ENCODE measurements at places on chromosomes 12 and 14.
A peak's percentile ranks its signal among the peaks of the same experiment; 100 is the strongest.

GRCh38 chr14:58813745-58814144, 176.0 kb downstream of the DACT1 start:
- no peak for DNase-seq

- DNase-seq, result no peak
Measured at GRCh38 chr14:80974679-80975078, 19.3 kb downstream of the TSHR start.

- DNase-seq, result no peak
Measured at GRCh38 chr12:104570174-104570907, 113.6 kb downstream of the CHST11 start.

DNA sequence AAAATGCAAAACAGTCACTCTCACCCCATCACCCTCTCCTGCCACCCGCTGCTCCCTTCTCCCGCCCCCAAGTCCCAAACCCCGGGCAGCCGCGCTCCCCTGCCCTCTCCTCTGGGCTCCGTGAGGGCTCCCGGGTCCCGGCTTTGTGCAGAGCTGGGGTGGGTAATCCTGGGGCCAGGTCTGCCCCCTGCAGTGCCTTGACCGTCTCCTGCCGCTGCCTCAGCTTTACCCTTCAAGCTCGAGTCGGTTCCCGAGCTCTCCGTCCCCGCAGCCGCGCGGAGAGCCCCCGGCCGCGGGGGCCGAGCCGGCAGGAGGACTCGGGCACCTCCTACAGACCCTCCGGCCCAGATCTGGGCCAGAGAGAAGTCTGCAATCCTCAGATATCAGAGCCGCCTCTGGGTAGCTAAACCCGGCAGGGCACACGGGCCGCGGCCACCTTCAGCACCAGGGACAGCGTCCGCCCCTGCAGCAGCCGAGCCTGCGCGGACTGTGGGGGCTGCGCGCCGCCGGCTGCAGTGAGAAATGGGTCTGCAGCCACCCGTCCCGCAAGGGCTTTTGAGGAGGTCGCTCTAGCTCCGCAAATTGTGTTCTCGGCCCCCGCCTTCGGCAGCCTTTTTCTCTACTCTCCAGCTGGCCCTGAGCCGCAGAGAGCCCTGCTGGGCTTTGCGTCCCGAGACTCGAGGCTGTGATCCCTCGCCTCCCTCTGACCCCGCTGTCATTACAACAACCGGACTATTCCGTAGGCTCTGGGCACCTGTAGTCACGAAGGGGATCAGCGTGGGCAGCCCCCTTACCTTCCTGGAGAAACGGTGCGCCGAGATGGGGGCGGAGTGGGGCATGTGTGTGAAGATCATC, 1.2 kb downstream of the PRMT8 start:
- DNase-seq, result peak; percentile 34

DNA sequence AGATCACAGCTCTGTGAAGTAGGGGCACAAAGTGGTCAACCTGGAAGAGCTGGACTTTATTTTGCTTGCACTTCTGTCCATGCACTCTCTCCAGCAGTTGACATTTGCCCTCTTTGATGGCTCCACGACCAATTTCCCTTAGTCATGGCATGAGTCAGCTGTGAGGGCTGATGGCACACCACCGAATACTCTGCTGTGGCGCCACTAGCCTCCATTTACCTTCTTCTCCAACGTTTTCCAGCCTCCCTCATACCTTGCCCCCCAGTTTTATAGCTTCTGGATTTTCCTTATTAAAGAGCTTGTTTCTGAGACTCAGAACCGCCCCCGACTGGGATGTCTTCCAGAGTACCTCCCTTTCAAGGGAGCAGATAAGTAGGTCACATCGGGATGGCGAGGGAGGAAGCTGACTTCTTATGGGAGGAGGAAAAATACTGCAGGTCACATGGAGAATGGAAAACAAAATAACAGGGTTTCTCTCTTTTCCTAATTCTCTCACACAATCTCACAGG, 17.6 kb downstream of the NINJ2 start:
- no peak for DNase-seq

- DNase-seq, result no peak
Measured at GRCh38 chr12:20625531-20625930, 69.6 kb upstream of the SLCO1C1 start.

DNA sequence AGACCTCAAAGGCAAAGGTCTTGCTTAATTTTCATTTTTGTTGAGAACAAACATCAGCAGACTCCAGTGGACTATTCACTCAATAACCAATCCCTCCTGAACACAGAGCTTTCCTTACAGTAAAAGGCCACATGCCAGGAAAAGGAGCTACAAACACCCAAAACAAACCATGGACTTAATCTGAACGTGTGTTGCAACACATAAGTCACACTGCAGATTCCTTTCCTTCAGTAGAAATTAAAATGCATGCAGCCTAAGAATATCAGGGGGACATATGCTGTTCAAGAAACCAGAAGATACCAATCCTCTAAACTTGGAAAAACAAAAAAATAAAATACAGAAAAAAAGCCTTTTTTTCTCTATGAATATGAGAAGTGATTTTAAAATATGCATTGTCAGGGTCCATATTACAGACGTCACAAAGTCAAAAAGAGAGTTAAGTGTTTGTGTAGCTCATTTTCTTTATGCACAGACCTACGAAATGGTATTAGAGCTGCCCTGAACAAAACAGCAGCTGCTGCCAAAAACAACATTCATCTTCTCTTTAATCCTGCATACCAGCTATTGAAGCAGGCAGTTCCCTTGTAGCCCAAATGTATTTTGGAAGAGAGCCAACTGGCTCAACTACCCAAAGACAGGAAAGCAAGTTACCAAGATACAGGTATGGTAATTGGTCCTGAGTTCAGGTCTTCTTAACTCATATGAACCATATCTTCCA, 26.2 kb downstream of the KITLG start:
- DNase-seq, result no peak

DNA sequence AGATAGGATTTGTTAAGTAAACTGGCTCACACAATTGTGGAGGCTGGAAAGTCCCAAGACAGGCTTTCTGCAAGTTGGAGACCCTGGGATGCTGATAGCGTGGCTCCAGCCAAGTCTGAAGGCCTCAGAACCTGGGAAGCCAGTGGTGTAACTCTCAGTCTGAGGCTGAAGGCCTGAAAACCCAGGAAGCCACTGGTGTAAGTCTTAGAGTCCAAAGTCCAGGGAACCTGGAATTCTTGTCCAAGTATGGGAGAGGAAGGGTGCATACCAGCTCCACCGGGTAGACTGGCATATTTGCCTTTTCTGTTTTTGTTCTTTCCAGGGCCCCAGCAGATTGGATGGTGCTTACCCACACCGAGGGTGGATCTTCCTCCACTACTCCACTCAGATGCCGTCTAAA, 18.1 kb downstream of the GMFB start:
- no peak for DNase-seq

GRCh38 chr12:105357162-105357691, 26.7 kb downstream of the C12orf75 start:
- no peak for DNase-seq

- DNase-seq, result peak; percentile 66
Measured at GRCh38 chr12:57280211-57281062, 29.4 kb upstream of the STAC3 start.

DNA sequence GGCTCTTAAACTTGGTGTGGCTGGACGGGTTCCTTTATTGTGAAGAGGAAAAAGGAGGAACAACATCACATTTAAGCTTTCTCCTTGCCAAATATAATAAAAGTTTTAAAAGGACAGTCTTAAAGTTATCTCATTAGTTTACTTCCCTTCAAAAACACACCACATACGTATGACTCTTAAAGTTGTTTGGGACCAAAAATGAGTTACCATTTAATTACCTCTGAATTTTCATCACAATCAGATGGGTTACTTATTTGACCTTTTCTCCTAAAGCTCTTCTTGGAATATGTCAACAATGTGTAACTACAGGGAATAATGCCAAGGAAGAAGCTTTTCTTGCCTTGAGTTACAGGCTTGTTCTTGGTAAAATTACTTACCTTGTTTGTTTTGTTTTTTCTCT, 16.4 kb downstream of the RAB21 start:
- no peak for DNase-seq

GRCh38 chr12:54411391-54412241, 7.5 kb downstream of the ITGA5 start:
- peak; percentile 38 for DNase-seq
